ENCODE measurements at places on chromosomes 6 and 20.

- no peak for DNase-seq
Observed at GRCh38 chr6:154891901-154892300, 103.2 kb upstream of the TIAM2 start.

GRCh38 chr6:88349511-88349910 lies 183.4 kb upstream of the CNR1 start:
- DNase-seq, result no peak

GRCh38 chr6:29676981-29677601 lies 3.9 kb downstream of the ZFP57 start:
- no peak for DNase-seq

DNA sequence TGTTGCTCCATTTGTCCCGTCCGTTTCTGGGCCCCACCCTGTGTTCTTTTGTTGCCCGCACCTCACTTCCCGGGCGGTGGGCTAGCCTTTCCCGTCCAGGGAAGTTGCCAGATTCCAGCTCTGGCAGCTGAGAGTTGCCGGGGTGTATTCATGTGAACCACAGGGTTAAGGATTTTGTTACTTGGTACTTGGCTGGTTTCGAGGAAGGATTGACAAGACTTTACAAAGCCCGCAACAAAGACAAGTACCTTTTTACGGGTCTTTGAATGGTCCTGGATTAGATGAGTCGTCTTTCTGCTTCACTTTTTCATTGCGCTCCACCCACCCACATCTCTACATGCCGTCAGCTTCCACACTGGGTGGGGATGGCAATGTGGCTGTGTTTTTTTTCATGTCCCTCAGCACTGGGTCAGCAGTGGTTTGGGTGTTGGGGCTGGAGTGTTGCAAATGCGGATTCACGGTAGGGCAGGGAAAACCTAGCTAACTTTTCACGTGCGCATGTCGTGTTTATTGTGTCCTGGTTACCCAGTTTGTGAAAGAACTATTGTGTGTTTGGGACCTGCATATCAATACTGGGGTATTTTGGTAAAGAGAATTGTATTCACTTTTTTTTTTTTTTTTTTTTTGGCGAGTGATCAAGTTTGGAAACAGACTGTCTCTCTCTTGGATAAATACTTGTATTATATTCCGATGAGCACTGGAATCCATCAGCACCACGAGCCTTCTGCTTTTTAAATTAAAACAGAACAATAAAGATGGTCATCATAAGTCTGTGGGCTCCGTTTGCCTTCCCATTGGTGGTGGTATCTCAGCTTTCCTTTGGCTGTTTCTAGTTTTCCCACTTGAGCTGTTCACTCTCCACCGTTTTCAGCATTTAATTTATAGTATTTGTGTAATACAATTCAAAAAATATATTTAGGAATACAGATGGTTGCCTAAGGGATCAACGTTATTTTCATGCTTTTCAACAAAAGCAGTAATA lies 1.2 kb downstream of the DUSP22 start:
- peak; percentile 23 for DNase-seq

GRCh38 chr20:62814709-62815065 lies 2.2 kb upstream of the COL9A3 start:
- DNase-seq, result no peak

GRCh38 chr6:18110162-18110561 lies 12.3 kb downstream of the NHLRC1 start:
- DNase-seq, result no peak
